ENCODE measurements at places on chromosomes 3 and 15.

- DNase-seq: no peak
Measured at GRCh38 chr15:65663521-65663920, 41.8 kb downstream of the SLC24A1 start.

- no peak for DNase-seq
Measured at GRCh38 chr3:115806501-115806900, 183.2 kb downstream of the GAP43 start.

DNA sequence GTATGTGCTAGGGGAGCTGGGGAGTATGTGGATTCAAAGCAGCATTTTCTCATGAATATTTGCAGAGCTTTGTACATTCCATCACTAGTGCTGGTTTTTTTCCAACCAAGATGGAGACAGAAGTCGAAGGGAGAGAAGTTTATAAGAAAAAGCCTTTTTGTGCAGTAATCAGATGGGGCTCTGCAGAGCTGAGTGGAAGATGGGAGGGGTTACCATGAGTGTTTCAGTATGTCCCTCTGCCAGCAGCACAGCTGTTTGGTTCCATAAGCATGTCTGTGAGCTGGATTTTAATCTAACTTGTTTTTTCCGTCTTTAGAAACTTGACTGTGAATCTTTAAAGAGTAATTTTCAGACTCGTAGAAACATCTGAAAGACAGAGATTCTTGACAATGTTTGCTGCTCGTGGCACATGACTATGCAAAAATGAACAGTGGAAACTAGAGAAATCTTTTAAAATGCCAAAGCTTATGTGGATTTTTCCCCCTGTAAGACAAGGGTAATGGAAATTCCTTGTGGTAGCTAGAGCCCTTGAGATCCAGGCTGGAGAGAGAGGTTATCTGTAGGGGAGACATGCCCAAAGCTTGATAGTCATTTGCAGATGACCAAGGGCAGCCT is 20.3 kb downstream of the STARD9 start:
- DNase-seq: no peak

DNA sequence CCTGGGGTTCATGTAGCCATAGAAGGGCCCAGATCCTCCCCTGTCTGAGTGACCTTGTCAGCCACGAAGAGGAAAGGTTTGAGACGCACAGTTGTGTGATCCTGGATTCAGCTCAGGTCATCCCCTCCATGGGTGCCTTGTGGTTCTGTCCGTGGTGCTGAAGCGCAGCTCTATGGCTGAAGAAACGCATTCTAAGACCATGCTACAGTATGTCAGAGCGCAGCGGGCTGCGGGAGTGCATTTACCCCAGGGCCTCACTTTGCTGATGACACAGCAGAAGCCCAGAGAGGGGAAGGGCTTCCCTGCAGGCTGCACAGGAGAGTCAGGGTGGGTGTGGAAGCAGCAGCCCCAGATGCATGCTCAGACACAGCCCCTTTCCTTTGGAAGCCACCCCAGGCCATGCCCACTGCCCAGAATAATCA is 68.8 kb upstream of the IQSEC1 start:
- DNase-seq: no peak

DNA sequence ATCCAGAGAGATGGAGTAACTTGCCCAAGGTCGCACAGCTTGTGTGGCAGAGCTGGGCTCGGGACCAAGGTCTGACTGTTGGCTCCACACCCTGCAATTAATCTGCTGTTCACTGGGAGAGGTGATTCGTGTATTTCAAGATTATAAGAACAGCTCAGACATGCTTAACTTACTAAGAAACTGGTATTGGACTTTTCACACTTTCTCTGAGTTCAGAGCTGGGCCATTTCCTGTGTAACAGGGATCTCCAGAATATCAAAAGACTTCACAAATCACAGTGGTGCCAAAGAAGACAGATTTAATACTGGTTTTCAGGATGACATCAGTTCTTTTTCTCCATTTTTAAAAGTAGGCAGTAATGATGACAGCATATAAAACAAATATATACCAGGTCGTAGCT is 156.8 kb upstream of the UBE2E1 start:
- no peak for DNase-seq

DNA sequence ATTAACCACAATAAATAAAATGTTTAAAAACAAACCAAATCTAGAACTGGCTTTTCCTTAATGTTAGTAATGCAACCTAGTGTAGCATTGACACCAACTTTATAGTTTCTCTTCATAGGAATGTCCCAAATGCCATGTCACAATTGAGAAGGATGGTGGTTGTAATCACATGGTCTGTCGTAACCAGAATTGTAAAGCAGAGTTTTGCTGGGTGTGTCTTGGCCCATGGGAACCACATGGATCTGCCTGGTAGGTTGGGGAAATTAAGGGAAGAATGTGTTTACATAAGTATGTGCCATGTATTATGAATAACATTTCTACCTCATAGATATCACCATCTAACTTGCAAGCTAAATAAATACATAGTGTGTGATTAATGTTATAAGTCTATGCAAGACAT is 84.4 kb upstream of the GOLGA6B start:
- no peak for DNase-seq

DNA sequence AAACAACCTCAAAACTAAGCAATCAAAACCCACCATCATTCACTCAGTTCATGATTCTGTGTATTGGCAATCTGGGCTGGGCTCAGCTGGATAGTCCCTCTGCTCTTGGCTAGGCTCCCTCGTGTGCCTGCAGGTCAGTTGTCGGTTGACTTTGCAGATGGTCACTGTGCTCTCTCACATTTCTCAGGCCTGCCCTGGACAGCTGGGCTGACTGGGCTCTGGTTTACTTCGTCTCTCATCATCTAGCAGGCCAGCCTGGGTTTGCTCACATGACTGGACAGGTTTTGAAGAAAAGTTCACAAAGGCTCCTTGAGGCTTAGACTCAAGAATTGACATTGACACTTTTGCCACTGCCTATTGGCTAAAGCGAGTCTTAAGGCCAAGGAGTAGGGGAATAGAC is 105.0 kb upstream of the CTNNB1 start:
- no peak for DNase-seq

GRCh38 chr3:82410366-82410765 is 648.9 kb upstream of the GBE1 start:
- no peak for DNase-seq

GRCh38 chr3:157026091-157026490 is 133.9 kb downstream of the CCNL1 start:
- no peak for DNase-seq

- no peak for DNase-seq
Measured at GRCh38 chr3:128590948-128591347, 59.7 kb downstream of the RPN1 start.

DNA sequence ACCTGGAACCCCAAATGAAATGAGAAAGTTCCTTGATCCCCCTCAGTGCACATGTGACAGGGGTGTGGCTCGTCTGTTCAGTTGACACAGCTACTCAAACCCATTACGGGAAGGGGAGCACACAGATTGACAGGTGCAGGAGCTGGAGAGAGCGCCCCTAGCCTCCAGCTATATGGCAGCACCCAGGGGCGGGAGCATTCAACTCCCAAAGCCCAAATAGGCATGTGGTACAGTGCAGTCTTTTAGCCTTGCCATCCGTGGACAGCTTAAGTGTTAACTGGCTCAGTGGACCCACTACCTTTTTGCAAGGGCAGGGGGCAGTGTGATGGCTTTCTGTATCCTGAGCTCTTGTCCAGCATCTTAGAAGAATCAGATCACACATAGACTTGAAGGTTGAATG is 1374.2 kb upstream of the ALCAM start:
- no peak for DNase-seq

GRCh38 chr3:53040351-53040820 is 5.5 kb downstream of the SFMBT1 start:
- no peak for DNase-seq

GRCh38 chr3:186110975-186111974 is 2.4 kb upstream of the ETV5 start:
- DNase-seq: no peak

DNA sequence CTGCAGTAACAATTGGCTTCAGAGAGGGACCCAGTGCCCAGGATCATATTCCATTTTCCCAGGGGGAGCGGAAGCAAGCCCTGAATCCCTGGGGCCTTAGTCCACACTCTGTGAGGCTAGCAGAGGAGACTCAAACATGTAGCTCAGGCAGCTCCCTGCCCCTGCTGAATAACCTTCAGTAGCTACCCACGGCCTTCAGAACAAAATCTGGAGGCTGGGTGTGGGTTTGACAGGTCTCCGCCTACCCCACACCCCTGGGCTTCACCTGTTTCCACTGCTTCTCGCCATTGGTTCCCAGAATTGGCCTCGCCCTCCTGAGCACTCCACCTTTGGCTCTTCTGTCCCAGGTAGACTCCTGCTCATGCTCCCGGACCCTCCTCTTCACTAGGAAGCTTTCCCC is 93.6 kb upstream of the ATP2B2 start:
- no peak for DNase-seq

DNA sequence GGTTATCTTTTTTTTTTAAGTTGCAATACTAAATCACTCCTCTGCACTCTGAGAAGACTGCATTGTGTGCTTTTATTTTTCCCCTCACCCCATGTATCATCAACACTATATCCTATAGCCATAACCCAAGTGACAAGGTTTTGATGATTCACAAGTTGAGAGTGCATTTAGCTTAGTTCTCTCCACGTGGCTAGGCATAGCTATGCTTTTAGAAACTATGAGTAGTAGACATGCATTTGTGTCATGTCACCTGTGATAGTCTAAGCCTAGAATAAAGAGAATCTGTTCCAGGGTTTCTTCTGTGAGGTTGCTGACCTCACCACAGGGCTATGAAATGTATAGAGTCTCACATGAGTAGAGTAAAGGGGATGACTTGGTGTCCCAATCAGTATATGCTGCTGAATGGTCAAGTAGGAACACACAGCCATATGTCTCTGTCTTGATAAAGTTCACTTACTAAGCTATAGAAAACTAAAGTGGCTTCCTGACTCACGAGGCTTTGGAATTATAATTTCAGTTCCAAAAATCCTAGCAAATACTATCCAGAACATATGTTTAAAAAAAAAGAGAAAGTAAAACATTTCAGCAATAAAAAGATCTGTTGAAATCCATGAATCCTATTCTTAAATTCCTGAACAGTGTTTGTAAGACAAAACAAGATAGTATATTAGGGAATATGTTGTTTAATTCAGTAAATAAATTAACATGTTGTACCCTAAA is 206.3 kb downstream of the LSAMP start:
- no peak for DNase-seq

DNA sequence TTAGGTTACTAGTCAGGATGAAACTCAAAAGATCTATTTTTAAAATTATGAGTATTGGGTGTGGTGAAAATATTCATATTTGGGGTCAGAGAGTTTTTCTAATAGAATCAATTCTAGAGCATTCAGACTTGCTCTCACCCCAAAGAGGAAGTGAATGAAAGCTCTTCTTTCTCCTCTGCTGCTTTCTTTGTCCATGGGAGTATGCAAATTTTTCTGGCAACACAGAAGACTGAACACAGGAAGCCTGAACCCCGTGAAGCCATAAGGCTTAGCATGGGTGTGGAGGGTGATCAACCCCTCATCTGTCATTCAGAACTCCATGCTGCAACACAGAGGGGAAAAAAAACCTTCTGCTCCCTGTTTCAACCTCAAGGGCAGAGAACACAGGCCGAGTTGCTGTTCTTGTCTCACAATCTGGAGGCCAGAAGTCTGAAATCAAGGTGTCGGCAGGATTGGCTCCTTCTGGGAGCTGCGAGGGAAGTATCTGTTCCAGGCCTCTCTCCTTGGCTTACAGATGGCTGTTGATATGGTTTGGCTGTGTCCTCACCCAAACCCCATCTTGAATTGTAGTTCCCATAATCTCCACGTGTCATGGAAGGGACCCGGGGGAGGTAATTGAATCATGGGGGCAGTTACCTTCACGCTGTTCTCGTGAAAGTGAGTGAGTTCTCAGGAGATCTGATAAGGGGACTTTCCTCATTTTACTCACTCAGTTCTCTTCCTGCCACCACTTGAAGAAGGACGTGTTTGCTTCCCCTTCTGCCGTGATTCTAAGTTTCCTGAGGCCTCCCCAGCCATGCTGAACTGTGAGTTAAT is 33.7 kb upstream of the CD47 start:
- DNase-seq: peak; percentile 77

GRCh38 chr3:157752554-157752953 is 249.3 kb upstream of the VEPH1 start:
- no peak for DNase-seq

- DNase-seq: no peak
Measured at GRCh38 chr3:52032702-52033408, 23.5 kb downstream of the DUSP7 start.

- DNase-seq: no peak
Measured at GRCh38 chr3:53250453-53250852, 5.4 kb downstream of the TKT start.

DNA sequence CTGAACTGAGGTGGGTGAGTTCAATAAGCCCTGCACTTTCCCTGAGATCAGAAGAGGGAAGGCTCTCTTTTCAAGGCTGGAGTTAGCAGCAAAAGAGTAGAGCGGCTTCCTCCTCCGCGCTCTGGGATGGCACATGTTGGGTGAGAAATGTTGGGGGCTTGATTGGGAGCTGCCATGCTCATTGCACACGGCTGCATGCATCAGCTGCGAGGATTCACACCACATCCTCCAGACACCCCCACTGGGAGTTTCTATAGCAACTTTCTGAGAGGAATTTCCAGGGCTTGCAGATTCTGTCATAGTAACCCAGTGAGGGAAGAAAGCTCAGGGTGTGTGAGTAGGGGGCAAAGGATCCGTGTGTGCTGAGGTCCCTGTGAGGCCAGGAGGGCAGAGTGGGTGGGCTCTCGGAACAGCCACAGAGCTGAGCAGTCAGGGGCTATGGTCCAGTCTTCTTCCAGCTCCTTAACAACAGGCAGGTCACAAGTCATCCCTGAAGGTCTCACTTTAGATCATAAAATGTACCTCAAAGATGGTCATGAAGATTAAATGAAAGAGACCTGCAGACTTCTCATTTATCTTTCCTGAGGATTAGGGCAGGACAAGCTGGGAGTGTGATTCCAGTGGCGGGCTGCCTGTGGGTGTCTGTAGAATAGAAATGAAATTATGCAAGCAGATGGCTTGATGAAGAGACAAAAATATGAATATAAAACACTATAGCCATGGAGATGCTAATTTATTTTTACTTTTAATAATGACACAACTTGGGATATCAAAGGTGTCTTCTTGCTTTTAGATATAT is 75.7 kb upstream of the CHRNA7 start:
- no peak for DNase-seq

DNA sequence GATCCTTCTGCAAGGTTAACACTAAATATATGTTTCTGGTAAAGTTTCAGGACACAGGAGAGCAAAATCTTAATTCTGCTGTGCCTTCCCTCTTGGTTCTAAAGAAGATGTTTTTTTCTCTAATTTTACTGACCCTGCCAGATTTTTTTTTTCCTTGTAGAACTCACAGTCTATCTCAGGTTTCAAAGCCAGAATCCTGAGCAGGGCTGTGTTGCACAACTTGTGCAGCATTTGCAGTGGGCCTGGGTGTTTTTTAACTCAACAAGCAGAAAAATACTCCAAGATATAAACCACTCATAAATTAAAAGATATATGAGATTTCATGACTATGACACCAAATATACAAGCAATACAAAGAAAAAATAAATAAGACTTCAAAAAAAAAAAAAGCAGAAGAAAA is 40.2 kb upstream of the ARF4 start:
- DNase-seq: no peak
